ENCODE measurements at places on chromosomes 3 and 15. TPM values are rescaled to one million over a fixed set of nuclear protein-coding genes. Genes with fewer than 3 reads are reported as not detected.

DNA sequence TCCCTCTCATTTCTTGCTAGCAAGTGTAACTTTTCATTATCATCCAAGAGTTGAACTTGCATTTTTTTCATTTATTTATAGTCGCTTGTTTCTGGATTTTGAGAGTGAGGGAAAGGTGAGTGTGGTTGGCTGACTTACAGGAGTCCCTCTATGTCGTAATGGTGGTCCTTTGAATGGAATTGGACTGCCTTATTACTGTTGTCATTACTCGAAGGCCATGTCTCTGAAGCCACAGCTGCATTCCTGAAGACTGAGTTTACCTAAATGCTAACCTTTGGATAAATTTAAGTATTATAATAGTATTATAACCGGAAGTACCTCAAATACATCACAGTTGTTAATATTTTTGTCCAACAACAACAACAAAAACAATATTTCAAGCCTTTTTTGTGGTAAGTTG lies 488.9 kb downstream of the GABRG3 start:
- DNase-seq: no peak

- peak; percentile 82 for DNase-seq
These were observed 213.2 kb downstream of the CADM2 start for GRCh38 chr3:85171976-85172375.

- no peak for DNase-seq
These were observed 53.9 kb downstream of the CALML4 start for GRCh38 chr15:68151277-68151676.

GRCh38 chr3:127206154-127206553 lies 13.2 kb downstream of the PRR23E start:
- no peak for DNase-seq

- DNase-seq: no peak
These were observed 62.9 kb upstream of the GCNT3 start for GRCh38 chr15:59548501-59549226.

DNA sequence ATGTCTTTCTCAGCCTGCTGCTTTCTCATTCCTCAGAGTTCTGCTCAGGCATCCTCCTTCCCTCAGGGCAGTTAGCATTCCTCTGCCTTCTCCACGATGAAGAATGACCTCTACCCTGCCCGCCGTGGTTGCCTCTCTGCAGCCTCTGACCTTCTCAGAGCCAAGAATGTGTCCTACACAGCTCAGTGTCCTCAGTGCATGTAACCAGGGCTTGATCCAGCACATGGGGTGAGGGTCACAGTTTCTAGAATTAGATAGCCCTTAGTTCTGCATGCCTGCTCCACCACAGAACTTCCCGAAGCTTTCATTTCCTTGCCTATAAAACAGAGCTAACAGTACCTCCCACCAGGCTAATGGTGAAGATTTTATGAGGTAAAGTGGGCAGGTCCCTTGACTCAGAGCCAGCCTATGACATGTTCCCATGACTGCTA lies 182.1 kb downstream of the CLSTN2 start:
- DNase-seq: no peak

- peak; percentile 27 for DNase-seq
These were observed 500.9 kb downstream of the SOX2 start for GRCh38 chr3:182212479-182213076.

DNA sequence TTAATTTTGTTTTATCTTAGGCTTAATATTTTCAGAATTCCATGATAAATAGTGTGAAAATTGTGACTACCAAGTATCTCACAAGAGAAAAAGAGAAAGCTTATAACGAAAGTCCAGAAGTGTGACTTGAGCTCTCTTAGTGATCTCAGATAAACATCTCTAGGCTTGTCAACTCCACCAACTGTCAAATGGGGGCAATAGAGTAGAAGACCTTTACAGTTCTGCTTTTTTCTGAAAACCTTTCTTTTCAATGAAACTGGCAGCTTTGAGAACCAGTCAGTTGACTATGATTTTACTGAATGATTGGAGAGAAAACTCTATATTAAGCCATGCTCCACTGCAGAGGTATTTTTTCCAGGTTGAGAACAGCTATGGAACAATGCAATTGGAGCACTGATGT lies 119.2 kb upstream of the TP63 start:
- no peak for DNase-seq

DNA sequence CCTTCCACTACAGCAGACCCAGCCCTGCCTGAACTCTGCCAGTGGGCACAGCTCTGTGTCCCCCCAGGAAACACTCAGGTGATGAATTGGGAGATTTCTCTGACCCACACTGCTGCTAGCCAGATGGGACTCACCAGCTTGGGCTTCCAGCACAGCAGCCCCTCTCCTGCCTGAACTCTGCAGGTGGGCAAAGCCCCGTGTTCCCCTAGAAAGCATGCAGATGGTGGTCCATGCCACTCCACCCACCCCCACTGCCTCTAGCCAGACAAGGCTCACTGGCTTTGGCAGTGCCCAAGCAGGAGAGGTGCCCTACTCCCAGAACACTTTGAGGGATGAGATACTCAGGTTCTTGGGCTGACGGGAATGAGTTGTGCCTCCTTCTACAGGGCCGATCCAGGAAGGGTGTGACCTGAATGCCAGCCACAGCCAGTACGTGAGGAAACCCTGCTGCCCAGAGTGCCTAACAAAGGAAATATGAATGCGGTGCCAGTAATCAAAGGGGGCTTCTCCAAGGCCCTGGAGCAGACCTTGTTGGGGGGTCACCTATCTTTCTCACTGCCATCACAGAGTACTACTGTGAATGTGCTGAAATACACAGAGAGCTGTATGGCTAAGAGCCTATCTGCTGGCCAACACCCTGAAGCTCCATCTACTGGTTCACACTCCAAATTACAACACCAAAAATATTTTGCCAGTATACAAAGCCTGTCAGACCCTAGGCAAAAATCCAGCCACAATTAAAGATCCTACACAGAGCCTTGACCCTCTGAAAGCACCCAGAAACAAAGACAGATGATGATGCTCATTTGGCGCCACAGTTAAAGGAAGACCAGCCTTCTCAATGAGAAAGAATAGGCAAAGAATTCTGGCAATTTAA lies 61.9 kb downstream of the BTLA start:
- DNase-seq: no peak

DNA sequence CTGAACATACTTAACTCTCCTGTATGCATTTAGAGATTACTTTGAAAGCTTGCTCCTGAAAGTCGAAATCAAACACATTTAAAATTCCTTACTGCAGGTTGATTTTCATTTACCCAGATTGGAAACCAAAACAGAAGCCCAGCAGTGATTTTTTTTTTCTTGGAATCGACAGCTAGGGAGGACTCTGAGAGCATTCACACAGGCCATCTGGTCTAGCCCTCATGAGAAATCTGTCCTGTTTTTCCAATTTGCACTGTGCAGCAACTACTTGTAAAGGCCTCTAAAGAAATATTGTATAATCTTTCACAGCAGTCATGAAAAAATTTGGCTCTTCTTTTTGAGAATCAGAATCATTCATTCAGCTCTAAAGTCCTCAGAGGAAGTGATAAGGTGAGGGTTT lies 179.2 kb downstream of the KCNAB1 start:
- DNase-seq: peak; percentile 61

GRCh38 chr15:36344887-36345286 lies 234.5 kb upstream of the CDIN1 start:
- DNase-seq: no peak

- no peak for DNase-seq
These were observed 99.3 kb downstream of the ARNT2 start for GRCh38 chr15:80503319-80503952.

DNA sequence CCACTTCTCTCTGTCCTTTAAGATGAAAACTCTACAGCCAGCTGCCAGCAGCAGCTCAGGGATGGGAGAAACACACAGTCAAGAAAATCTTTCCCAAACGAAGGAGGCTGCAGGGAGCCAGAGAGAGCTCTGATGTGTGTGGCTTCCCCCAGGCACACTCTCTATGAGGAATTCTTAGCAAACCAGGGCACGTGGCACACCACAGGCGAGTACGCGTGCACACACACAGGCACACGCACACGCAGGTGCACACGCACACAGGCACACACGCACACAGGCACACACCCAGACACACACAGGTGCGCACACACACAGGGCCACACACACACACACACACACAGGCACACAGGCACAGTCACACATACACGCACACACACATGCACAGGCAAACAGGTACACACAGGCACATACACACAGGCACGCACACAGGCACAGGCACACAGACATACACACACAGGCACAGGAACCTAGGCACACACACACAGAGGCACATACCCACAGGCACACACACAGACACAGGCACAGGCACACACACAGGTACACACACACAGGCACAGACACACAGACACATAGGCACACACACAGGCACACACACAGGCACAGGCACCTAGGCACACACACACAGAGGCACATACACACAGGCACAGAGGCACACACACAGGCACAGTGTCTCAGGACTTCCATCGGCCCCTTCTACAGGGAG lies 91.5 kb upstream of the ATP2B2 start:
- DNase-seq: no peak

DNA sequence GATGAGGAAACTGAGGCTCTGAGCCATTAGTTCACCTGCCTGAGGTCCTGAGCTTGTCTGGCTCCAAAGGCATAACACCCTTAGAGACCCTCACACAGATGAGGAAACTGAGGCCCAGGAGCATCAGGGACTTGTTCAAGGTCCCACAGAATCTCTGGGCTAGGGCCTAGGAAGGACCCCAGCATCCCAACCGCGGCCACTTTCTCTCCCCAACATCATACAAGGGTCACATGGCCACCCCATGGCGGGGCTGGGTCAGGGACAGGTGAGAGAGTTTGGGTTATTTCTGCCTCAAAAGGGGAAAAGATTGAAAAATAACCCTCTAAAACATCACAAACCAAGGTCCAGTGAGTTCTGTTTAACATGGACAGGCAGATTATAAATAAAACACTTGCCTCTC lies 6.7 kb downstream of the LINGO1 start:
- no peak for DNase-seq

GRCh38 chr3:192128060-192128459 lies 599.3 kb downstream of the FGF12 start:
- DNase-seq: no peak

- no peak for DNase-seq
These were observed 23.1 kb upstream of the TRIM71 start for GRCh38 chr3:32794487-32795308.

- DNase-seq: no peak
These were observed 244.4 kb downstream of the CHST2 start for GRCh38 chr3:143363949-143364348.

DNA sequence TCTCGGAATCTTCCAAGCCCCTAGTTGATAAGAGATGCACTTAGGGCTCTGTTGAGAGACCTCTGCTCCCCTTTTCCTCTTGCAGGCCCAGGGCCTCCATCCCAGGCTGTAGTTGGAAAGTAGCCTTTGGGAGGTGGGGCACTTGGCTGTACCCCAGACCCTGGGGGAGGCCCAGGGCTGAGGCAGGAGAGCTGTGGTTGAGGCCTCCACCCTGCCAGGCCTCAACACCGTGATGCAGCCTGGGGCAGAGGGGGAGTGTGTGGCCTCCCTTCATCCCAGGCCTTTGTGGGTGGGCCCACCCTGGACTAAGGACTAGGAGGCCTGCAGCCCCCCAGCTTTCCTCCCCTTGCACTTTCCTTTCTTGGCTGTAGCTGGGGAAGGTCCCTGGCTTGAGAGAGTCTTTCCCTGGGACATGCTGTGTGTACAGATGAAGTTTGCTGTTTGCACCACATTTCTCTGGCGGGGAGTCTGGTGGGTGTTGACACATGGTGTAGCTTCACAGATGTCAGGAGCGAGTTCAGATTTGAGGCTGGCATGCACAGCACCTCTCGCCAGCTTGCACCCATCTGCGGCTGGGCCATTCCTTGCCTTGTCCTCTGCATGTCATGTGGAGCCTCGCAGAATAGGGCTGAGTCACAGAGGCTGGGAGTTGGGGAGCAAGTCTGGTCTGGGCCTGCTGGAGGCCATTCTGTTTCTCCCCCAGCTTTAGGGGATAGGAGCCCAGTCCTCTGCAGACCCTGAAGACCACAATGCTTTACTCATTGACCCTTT lies 13.7 kb downstream of the PLEKHO2 start:
- DNase-seq: no peak

DNA sequence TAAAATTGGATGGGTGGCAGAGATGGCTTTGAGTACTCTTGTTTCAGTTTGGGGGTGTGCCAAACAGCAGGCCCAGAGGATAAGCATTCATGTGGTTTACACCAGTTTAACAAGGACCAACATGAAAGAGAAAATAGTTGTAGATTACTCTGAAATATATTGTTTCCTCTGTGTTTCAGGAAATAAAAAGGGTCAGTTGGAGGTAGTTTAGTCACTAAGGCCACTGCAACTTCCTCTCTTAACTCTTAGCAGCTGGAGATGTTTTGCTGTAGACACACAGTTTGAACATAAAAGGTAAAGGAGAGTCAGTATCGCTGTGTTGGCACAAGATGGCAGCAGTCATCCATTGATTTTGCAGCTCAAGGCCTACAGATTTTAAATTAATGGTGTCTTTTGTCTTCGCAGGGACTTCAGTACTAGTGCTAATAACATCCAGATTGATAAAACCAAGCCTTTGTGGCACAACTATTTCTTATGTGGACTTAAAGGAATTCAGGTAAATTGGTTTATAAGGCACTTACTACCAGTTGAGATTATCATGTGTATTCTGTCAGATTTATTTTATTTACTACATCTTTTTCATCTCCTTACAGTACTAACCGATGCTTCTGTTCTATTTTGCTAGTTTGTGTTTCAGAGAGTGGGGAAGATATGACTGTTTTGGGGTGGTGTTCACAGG lies 65.5 kb downstream of the GALK2 start:
- DNase-seq: peak; percentile 41

- DNase-seq: no peak
These were observed 45.6 kb downstream of the OIP5 start for GRCh38 chr15:41286665-41287333.

GRCh38 chr15:60720493-60721256 lies 241.7 kb upstream of the ICE2 start:
- no peak for DNase-seq

GRCh38 chr15:80142646-80143045 lies 10.2 kb upstream of the FAH start:
- no peak for DNase-seq

GRCh38 chr3:38622336-38622735 lies 27.2 kb downstream of the SCN5A start:
- DNase-seq: no peak

DNA sequence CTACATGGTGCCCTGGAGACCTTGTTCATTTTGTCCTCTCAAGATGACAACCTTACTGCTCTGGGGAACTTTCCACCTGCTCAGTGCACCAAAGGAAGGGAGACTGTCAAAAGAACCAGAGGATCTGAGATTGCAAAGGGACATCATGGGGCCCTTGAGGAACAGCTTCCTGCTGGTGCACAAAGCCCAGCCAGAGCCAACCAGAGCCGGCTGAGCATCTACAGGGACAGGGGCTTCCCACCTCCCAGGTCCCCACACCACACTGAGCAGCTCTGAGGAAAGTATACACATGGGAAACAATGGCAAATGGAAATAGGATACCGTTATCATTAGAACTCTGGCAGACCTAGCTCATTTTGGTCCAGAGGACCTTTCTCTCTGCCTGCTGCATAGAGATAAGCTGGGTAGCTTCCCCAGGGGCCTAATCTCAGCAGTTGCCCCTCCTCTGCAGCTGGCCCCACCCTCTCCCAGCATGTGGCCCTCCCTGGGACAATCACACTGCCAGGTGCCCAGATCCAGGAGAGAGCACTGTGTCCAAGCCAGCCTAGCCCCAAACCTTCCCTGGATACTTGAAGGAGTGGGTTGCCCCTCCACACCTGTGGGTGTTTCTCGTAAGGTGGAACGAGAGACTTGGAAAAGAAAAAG lies 123.4 kb upstream of the PRR20G start:
- no peak for DNase-seq

Gene ATP13A5
- 0.27 TPM for total RNA-seq

Gene ITGB5
- total RNA-seq: 17.1 TPM

Gene GOLGA6L7
- not detected for total RNA-seq

Gene HES1
- 14.3 TPM for total RNA-seq

Gene GOLGA8H
- total RNA-seq: 0.64 TPM

Gene C3orf22
- total RNA-seq: 0.18 TPM

Gene MYZAP
- 0.64 TPM for total RNA-seq

Gene COPG1
- total RNA-seq: 70.9 TPM
